AG08396 (cell line): ENCODE measurements at places on chromosomes 4 and X.
A peak's percentile ranks its signal among the peaks of the same experiment; 100 is the strongest.

- no peak for DNase-seq
Measured at GRCh38 chrX:17735406-17735805, 1.9 kb upstream of the SCML1 start.

DNA sequence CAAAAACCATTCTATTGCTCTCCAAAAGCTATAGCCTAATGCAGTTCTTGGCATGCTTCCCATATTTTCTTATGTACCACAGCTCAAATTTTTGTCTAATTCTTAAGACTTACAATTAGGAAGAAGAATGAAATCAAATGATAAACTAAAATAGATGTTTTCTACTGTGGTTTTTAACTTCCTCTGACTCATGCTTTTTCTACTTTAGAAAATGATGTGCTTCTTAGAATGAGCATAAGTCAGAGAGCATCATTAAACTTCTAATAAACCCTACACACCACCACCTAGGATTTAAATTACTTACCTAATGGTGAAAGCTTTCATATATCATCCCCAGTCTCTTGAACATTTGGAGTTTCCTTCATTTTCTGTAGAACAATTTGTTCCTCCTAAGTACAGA is 217.0 kb upstream of the NDST3 start:
- DNase-seq, result no peak

GRCh38 chr4:70364002-70364401 is 3.4 kb downstream of the SMR3A start:
- no peak for DNase-seq

DNA sequence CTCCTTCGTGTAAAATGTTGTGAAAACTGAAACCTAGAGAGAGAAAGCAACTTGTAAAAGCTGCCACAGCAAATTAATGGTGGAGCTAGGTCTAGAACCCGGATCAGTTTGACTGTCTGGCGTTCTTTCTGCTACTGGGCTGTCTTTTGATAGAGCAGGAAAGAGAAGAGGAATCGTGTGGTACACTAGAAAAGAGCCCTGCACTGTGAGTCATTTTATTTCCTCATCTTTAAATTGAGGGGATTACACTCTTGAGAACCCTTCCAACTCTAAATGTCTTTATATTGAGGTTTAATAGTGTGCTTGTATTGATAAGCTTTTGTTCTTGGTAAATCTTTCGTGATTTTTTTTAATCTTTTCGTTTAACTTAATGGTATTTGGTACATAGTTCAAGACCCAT is 4.3 kb downstream of the WDR44 start:
- DNase-seq, result no peak

DNA sequence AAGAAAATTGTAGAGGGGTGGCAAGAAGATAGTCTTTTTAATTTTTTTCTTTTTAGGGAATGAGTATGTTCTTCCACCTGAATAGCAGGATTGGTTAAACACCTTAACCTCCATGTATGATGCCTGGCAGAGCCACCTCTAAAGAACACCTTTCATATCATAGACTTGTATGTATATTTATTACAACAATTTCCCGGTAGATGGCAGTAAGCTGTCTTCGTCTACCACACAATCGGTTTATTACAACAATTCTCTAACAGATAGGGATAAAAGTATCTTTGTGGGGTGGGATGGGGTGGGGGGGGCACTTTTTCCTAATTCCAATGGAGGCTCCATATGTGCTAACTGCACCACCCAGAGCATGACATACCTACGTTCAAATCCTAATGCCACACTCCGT is 255.5 kb downstream of the LDB2 start:
- DNase-seq, result peak; percentile 22

DNA sequence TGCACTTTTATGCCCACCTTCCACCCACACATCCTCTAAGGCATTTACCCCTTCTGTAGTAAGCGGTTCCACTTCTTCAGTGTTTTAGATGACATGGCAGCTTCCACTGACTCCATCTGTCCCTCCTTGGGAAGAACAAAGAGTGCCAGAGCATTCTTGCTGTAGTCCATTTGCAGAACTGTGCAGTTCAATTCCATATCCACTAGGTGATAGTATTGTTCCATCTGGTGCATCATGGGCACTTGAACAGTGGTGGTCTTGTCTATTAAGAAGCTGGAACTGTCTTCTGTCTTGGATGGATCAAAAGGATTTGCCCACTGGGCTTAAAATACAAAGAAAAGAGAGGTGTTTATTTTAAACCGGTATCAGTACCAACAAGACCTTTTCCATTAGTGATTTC is 3.5 kb downstream of the SERPINA7 start:
- DNase-seq, result no peak

- peak; percentile 31 for DNase-seq
Measured at GRCh38 chr4:102247041-102247440, 98.2 kb downstream of the SLC39A8 start.

DNA sequence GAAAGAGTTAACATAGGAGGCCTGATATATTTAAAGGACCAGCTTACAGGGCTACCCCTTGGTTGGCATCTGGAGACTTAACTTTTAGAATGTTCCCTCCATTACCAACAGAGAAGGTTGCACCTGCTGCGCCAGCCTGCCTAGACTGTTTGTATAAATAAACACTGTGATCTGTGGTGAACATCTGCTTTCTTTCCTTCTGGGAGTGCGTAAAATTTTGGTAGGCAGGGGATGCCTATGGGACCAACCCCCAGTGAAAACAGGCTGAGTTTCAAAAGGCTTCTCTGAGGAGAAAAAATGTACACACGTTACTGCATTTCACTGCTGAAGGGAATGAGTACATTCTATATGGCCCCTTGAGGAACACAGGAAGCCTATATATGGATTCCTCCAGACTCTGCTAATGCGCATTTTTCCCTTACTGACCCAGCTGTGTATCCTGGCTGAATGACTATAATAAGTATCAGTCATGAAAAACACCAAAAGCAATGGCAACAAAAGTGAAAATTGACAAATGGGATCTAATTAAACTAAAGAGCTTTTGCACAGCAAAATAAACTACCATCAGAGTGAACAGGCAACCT is 13.8 kb downstream of the CENPC start:
- DNase-seq, result no peak

DNA sequence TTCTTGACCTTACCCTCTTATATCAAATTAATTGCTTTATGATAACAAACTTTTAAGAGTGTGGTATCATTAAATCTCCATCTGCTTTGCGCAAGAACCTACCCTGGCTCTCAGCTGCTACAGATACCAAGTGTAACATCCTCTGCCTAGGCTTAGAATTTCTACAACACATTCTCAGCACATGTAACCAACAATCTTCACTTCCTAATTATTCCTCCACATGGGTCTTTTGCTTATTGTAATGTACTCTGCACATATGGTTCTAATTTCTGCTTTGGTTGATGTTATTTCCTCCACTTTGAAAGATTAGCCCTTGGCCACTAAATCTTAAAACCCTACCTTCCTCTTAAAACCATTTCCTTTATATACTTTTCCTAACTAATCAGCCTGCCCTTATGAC is 242.4 kb downstream of the ARHGAP24 start:
- DNase-seq, result no peak

DNA sequence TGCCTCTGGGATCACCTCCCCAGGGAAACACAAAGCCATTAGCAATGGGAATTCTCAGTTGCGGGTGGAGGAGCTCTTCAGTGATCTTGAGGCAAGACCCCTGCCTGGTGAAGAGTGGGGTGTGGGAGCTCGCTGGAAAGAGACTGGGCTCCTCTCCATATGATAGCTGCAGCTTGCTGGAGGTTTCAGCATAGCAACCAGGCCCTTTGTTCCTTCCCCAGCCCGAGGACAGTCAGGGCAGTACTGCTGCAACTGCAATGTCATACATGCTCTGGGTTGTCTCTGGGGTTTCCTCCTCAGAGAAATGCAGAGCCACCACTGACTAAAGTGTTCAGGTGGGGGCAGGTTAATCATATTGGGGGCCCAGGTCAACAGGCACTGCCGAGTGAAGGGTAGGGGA is 81.3 kb downstream of the ARHGAP24 start:
- no peak for DNase-seq

- DNase-seq, result no peak
Measured at GRCh38 chr4:46870411-46870810, 38.6 kb downstream of the COX7B2 start.

GRCh38 chrX:156008915-156009314 is 11.4 kb downstream of the IL9R start:
- no peak for DNase-seq

- DNase-seq, result peak; percentile 28
Measured at GRCh38 chr4:139144161-139144859, 32.7 kb downstream of the ELF2 start.

GRCh38 chrX:55783723-55784122 is 66.2 kb downstream of the RRAGB start:
- DNase-seq, result no peak

- no peak for DNase-seq
Measured at GRCh38 chrX:47854474-47854873, 17.8 kb downstream of the ZNF81 start.

DNA sequence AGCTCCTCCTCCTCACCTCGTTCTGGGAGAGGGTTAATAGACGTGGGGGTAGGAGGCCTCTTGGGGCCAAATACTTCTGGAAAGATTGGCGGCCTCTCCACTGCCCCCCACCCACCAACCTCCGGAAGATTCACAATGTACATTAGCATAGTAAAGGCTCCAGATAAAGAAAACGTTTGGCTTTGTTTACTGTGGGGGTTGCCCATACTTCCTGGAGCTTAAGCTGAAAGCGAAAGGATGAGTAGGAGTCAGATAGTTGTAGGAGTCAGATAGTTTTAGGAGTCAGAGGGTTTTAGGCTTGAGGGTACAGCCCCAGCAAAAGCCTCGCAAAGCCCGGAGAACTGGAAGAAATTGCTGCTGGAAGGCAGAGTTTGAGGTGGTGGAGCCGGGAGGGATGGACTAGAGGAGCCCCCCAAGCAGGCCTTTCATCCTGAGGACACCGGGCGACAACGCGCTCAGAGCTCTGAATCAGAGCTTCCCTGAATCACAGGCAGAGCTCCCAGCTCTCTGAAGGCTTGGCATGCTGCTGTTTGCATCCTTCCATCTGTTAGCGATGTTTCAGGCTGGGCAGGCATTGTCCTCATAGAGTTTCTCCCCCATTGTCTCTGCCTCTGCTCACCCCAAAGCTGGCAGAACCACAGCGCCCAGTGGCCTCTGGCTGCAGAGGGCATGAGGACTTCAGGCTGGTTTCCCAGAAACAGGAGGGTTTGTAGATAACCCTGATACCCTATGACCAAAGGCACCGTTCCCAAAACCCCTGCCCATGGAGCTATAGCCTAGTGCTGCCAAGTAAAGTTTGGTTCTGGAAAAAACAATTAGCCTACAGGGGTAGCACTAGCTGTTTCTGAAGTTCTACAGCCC is 280.7 kb downstream of the BCOR start:
- DNase-seq, result peak; percentile 49

DNA sequence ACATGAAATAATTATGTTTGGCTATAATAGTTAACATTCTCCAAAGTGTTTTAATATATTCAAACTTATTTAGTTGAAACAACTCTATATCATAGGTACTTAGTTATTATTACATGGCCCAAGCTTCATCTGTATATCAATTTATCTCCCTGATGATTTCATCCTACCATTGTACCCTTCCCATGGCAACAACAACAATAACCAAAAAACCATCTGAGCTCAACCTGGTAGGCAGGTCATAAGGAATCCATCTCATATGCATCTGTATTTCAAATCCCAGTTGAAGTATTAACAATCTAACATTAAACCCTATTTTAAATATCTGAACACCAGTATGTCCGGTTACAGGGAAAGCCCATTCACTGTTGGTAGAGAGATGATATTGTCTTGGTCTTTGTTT is 33.1 kb upstream of the SLC7A11 start:
- DNase-seq, result no peak

GRCh38 chr4:33714971-33715370 is 2529.3 kb downstream of the ARAP2 start:
- no peak for DNase-seq

- no peak for DNase-seq
Measured at GRCh38 chr4:35965300-35965699, 279.0 kb downstream of the ARAP2 start.

GRCh38 chr4:154399259-154399974 is 92.2 kb downstream of the DCHS2 start:
- peak; percentile 13 for DNase-seq

- DNase-seq, result no peak
Measured at GRCh38 chr4:122900314-122900713, 22.1 kb downstream of the NUDT6 start.

DNA sequence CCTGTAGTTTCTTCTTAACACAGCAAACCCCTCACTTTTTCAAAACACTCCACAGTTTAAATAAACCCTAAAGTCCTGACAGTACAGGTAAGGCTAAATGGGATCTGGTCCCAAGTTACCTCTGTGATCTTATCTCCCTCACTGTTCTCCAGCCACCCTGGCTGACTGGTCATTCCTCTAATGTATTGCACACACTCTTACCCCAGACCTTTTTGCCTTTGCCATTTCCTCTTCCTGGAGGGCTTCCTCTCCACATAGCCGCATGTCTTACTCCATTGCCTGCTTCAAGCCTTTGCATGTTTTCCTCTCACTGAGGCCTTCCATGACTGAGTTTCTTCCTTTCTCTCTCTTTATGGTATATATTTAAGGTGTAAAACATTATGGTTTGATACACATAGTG is 19.5 kb upstream of the ANXA3 start:
- no peak for DNase-seq

- DNase-seq, result no peak
Measured at GRCh38 chr4:133638751-133639150, 489.7 kb downstream of the PCDH10 start.

GRCh38 chrX:134294548-134294947 is 57.6 kb downstream of the CCDC160 start:
- DNase-seq, result peak; percentile 11

DNA sequence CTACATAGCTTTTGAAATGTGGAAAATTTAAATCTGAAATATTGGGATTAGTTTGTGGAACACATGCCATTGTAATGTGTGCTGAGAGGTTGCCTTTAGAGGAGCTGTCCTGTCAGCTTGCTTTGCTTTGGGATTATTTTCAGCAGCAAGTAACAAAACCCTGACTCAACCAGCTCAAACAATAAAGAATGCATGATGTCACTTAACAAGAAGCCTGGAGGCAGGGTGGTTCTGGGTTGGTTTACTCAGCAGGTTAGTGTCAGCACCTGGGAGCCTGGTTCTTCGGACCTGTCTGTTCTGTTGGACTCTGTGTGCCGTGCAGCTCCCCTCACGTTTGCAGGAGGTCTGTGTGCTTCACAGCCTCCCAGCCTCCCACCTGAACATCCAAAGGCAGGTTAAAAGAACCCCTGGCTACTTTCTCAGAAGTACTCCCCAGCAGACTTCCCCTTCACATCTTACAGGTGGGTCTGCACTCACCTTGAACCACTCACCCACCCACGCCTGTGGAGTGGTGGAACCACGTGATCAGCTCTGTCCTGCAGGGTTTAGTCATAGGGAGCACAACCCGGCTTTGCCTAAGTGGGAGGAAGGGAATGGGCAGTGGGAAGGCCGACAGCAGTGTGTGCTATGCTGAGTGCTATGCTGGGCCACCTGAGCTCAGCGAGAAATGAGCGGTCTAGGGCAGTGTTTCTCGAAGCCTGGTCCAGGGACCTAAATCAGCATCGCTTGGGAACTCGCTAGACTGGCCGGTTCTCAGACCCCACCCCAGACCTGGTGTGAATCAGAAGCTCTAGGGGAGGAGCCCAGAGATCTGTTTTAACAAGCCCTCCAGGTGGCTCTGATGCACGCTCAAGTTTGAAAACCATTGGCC is 20.4 kb downstream of the TMEM131L start:
- DNase-seq, result peak; percentile 80
